IMR-90 (cell line): ENCODE measurements at places on chromosomes 16 and 17. TPM values are rescaled to one million over a fixed set of nuclear protein-coding genes. Genes with fewer than 3 reads are reported as not detected.

DNA sequence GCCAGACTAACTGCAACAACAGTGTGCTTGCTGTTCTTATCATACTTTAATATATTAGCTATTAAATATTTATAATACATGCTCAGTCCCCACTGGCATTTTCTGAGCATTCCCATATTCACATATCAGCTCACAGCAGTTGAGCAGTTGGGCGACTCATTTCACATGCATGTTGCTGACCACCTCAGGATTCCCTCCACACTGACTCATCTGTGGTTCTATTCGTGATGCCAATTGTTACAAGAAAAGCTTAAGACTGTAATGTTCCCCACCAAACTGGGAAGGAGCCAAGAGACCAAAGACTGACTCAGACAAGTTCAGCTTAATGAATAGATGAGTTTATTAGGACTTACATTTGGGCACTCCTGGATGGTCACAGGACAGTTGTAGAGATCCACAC is 100.3 kb upstream of the KIF2B start:
- DNase-seq: peak; percentile 98

GRCh38 chr16:79429381-79430190 is 171.0 kb downstream of the MAF start:
- no peak for DNase-seq

DNA sequence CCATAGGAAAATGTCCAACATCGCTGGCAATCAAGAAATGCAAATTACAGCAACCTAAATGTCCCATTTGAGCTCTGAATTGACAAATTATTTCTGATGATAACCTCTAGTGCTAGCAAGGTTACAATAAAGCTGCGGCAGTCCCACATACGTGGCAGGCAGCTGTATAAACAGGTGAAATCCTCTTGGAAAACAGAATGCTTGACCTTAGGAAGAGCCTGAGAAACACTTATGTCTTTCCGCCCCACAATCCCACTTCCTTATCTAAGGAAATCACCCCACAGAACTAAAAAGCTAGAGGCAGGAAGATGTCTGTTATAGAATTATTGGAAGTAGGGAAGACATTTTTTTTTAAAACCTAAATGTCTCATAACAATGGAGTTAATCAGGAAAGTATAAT is 154.3 kb downstream of the KATNIP start:
- no peak for DNase-seq

DNA sequence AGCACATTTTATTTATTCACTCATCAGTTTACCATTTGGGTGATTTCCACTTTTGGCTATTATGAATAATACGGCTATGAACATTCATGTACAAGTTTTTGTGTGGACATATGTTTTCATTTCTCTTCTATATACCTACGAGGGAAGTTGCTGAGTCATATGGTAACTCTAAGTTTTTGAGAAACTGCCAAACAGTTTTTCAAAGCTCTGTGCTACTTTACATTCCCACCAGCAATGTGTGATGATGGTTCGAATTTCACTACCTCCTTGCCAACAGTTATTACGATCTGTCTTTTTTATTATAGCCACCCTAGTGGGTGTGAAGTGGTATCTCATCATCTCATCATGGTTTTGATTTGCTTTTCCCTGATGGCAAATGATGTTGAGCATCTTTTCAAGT is 63.7 kb upstream of the MRTFB start:
- peak; percentile 92 for DNase-seq

- DNase-seq: peak; percentile 94
These were observed 17.0 kb downstream of the CRYM start for GRCh38 chr16:21260870-21261791.

DNA sequence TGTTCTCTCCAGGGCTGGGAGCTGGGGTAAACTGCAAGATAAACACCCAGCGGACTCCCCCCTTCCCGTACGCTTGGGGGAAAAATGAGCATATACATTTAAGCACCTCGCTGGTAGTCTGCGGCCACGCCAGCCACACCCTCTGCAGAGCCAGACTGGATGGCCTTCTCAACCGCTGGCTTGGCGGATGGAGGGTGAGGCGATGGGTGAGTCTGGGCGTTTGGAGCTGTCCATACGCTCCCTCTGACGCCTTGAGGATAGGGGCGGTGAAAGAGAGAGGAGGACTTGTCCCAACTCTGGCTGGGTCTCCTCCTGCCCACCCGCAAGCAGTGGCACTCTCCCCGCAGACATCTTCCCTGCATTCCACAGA is 1.0 kb downstream of the ITGA3 start:
- DNase-seq: peak; percentile 64

DNA sequence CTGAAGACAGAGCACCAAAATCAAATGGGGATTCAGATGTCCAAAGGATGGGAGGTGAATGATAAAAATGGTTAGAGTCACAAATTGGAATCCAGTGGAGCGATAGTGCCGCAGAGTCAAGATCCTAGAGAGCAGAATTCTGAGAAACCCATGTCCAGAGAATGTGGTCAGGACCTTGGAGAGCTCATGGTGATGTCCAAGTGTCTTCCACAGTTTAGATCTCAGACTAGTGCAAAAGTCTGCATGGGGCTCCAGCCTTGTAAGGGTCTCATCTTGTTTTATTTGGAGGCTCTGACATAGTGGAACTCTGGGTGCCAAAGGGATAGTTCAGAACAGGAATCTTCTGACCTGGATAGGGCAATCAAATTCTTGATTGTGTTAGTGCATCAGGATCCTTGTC is 245.9 kb upstream of the HSBP1 start:
- peak; percentile 40 for DNase-seq

GRCh38 chr17:48174833-48175523 is 67.4 kb downstream of the SNX11 start:
- no peak for DNase-seq

GRCh38 chr17:66387392-66387981 is 85.1 kb downstream of the PRKCA start:
- no peak for DNase-seq

GRCh38 chr17:70905796-70906195 is 736.5 kb downstream of the KCNJ2 start:
- DNase-seq: peak; percentile 100

GRCh38 chr16:28110977-28111376 is 47.5 kb upstream of the GSG1L start:
- no peak for DNase-seq

GRCh38 chr16:82695806-82696205 is 69.0 kb downstream of the CDH13 start:
- DNase-seq: no peak

- DNase-seq: no peak
These were observed 592.3 kb downstream of the MAF start for GRCh38 chr16:79008036-79008868.

DNA sequence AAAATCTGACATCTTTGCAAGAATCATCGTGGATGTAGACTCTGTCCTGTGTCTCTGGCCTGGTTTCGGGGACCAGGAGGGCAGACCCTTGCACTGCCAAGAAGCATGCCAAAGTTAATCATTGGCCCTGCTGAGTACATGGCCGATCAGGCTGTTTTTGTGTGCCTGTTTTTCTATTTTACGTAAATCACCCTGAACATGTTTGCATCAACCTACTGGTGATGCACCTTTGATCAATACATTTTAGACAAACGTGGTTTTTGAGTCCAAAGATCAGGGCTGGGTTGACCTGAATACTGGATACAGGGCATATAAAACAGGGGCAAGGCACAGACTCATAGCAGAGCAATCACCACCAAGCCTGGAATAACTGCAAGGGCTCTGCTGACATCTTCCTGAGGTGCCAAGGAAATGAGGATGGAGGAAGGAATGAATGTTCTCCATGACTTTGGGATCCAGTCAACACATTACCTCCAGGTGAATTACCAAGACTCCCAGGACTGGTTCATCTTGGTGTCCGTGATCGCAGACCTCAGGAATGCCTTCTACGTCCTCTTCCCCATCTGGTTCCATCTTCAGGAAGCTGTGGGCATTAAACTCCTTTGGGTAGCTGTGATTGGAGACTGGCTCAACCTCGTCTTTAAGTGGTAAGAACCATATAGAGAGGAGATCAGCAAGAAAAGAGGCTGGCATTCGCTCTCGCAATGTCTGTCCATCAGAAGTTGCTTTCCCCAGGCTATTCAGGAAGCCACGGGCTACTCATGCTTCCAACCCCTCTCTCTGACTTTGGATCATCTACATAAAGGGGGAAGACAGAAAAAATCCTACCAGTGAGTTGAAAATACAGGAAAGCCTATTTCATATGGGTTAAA is at the start of gene G6PC1:
G6PC1 (plus strand) TSS at position 340 of the 872 bp plus-strand sequence; CDS start at position 418, 78 bp downstream.
- DNase-seq: no peak

The CEP112 gene
- 3.6 and 5.6 TPM in 2 replicates for total RNA-seq

The ZNF750 gene
- not detected in 2 replicates for total RNA-seq

The UBALD1 gene
- 1.3 and 1.9 TPM in 2 replicates for total RNA-seq

The SLC12A3 gene
- total RNA-seq: not detected in 2 replicates

The EPX gene
- total RNA-seq: not detected in 2 replicates

The MEIOB gene
- total RNA-seq: under 0.01 TPM in 1 of 2 replicates, not detected in the other

The IGF2BP1 gene
- 10.2 and 11.9 TPM in 2 replicates for total RNA-seq

The PRM2 gene
- total RNA-seq: not detected in 2 replicates

The KRT33A gene
- not detected in 2 replicates for total RNA-seq
